ENCODE measurements at places on chromosomes 13 and 19.

GRCh38 chr13:20114066-20114610, 46.7 kb downstream of the GJA3 start:
- no peak for DNase-seq

DNA sequence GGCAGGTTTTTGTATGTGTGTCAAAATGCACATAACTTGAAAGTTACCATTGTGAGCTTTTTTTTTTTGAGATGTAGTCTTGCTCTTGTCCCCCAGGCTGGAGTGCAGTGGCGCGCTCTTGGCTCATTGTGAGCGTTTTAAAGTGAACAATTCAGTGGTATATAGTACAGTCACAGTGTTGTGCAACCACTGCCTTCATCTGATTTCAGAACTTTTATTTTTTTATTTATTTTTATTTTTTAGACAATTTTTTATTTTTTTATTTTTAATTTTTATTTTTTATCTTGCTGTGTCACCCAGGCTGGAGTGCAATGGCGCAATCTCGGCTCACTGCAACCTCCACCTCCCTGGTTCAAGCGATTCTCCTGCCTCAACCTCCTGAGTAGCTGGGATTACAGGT, 15.0 kb downstream of the SLC25A42 start:
- DNase-seq, result no peak

GRCh38 chr13:31199527-31199848, 287 bp upstream of the B3GLCT start:
- no peak for DNase-seq

- DNase-seq, result no peak
Measured at GRCh38 chr13:34019870-34020269, 201.9 kb downstream of the RFC3 start.

DNA sequence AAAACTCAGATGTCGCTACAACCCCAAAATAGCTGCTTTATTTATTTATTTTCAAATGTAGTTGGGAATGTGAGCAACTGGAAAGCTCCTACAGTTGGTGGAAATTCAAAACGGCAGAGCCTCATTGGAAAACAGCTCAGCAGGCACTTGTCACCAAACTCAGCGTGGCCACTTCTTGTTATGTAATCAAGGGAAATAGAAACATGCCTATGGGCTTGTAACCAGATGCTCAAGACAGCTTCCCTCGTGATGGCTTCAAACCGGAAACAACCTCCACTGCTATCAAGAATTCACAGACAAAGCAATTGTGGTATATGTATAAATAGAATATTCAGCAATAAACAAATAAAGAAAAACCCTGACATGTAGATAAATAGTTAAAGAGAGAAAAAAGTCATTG, 627.8 kb upstream of the SLC10A2 start:
- no peak for DNase-seq

GRCh38 chr13:51532736-51533197, 51.5 kb upstream of the WDFY2 start:
- no peak for DNase-seq

DNA sequence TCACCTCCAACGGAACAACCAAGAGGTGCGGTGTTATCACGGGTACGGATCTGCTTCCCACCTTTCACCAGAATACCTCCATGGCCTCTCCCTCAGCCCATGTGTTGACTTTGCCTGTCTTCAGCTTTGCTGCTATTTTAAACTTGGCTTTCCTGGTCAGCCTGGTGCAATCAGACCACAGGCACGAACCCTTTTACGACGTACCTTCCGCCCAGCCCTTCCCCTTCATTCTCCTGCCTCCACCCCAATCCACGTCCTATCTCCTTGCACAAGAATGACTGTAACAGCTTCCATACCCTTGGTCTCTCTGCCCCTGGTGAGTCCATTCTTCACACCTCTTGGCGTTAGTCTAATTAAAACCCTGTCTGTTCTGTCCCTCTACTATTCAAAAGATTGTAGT, 431.7 kb downstream of the EFNB2 start:
- DNase-seq, result no peak

DNA sequence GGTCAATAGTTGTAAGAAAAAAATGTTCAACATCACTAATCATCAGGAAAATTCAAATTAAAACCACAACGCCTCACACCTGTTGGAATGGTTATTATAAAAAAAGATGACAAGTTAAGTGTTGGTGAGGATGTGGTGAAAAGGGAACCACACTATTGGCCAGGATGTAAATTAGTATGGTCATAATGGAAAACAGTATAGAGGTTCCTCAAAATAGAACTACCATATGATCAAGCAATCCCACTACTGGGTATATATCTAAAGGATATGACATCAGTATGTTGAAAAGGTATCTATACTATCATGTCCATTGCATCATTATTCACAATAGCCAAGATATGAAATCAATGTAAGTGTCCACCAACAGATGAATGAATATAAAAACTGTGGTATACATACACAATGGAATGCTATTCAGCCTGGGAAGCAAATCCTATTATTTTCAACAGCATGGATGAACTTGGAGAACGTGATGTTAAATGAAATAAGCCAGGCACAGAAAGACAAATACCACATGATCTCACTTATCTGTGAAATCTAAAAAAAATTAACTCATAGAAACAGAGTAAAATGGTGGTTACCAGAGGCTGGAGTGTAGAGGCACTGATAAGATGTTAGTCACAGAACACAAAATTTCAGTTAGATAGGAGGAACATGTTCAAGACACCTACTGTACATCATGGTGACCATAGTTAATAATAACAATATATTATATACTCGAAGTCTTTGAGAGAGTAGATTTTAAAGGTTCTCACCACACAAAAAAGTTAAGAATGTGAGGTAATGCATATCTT, 56.6 kb downstream of the TBC1D4 start:
- no peak for DNase-seq

DNA sequence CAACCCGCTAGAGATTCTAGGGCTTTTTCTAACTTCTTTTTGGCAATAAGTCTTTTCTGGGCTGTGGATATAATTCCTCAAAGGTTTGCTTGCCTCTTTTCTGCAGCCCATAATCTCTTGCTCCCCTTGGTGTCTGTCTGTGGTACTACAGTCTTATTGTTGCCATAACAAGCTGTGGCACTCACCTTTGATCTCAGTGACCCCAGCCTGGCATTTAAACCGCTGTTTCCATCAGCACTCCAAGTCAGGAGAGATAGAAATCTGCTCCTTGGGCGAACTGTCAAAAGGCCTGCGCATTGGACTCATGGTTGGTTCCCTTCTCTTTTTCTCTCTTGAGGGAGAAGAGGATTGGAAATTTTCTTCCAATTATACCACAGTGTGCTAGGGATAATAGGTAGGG, 14.5 kb upstream of the MPHOSPH8 start:
- no peak for DNase-seq

DNA sequence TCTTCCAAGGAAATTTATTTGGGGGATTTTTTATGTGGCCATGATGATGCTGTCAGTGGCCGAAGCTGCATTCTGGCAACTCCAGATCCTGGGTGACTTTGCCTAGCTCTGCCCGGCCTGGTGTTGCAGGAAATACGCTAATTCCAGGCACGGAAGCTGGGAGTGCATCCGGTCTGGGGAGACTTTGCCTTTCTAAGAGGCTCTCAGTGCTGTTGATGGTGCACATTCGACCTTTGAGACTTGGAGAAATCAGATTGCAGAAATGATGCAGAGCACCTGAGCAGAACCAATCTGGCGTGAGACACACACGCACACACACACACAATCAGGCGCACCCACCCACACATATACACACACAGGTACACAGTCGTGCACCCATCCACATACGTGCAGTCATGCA, 5.9 kb upstream of the TMEM255B start:
- no peak for DNase-seq

- no peak for DNase-seq
Measured at GRCh38 chr13:97215325-97215724, 6.8 kb upstream of the MBNL2 start.

GRCh38 chr19:19670070-19670551, 1.5 kb downstream of the ZNF101 start:
- DNase-seq, result no peak

DNA sequence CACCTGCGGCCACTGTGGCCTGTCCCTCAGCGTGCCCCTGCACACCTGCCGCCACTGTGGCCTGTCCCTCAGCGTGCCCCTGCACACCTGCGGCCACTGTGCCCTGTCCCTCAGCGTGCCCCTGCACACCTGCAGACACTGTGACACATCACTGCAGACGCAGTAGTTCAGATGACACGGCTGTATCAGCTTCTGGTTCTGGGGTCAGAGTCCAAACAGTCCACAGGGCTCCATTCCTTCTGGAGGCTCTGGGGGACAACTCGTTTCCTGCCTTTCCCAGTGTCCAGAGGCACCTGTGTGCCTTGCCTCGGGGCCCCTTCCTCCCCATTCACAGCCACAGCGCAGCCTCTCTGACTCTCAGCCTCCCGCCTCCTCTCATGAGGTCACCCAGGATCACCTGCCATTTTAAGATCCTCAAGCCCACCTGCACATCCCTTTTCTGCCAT, 5.5 kb downstream of the SF3A2 start:
- no peak for DNase-seq

DNA sequence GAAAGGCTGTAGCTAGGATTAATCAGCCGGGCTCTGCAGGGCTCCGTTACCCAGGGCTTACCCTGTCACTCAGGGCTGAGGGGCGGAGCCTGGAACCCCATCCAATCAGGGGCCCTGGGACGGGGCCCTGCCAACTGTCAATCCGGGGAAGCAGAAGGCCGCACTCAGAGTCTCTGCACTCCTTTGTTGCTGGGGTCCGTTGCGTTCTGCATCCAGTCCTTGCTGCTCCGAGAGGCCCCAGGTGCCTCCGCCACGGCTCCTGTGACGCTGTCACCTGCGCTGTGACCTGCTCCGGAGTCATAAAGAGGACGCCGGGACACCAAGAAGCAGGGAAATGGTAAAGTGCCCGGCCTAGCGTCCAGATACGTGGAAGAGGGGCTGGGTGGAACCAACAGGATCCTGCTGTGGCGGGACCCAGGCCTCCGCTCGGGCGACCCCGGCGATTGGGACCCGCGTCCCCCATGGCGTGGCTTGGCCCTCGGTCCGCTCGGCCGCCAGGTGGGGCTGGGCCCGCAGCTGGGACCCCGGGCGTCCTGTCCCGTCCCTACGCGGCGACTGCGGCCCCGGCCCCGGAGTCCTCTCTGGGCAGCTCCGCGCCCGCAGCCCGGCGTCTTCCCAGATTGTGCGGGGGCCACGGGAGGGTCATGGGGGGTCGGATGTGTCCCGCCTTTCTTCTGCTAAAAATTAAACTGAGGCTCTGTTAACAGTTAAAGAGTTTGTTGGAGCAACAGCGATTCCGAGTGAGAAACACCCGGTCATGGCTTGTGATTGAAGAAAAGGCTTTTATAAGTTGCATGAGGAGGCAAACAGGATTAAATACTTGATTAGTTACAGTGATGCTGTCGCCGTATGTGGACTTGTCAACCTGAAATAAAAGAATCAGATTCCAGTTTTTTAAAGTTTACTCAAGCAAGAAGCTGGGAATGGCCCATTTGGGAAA, at the start of gene ZNF491:
ZNF491 (plus strand) TSS at position 133 of the 940 bp plus-strand sequence. CDS start 7,431 bp downstream, outside the sequence.
- peak; percentile 96 for DNase-seq

DNA sequence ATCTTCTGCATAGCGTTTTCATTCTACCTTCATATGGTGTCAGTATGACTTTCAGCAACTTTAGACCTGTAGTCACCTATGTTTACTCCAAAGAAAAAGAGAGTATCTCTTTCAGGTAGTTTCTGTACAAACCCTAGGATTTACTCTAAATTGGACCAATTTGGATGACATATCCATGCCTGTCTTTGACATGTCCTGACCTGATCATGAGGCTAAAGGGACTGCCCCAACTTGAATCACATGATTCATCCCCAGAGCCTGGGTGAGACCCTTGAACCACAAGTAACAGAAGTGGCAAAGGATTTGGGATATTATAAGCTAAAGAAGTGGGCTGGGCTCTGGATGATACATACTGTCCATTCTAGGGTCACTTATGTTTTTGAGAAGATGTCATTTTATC, 124.5 kb upstream of the CSNK1A1L start:
- DNase-seq, result no peak

DNA sequence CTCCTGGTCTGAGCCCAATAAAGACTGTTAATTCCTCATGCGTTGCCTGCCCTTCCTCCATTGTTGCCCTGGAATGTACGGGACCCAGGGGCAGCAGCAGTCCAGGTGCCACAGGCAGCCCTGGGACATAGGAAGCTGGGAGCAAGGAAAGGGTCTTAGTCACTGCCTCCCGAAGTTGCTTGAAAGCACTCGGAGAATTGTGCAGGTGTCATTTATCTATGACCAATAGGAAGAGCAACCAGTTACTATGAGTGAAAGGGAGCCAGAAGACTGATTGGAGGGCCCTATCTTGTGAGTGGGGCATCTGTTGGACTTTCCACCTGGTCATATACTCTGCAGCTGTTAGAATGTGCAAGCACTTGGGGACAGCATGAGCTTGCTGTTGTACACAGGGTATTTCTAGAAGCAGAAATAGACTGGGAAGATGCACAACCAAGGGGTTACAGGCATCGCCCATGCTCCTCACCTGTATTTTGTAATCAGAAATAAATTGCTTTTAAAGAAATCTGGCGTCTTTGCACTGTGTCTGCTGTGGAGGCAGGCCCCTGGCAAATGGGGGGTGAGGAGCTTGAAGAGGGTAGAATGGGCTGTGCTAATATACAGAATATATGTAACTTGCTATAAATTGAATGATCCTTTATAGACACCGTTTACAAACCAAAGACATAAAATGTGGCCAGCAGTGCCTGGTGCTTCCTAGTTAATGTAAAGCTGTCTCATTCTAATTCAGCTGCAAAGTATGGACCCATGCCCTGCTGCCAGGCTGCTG, 4.2 kb upstream of the RPS11 start:
- no peak for DNase-seq

DNA sequence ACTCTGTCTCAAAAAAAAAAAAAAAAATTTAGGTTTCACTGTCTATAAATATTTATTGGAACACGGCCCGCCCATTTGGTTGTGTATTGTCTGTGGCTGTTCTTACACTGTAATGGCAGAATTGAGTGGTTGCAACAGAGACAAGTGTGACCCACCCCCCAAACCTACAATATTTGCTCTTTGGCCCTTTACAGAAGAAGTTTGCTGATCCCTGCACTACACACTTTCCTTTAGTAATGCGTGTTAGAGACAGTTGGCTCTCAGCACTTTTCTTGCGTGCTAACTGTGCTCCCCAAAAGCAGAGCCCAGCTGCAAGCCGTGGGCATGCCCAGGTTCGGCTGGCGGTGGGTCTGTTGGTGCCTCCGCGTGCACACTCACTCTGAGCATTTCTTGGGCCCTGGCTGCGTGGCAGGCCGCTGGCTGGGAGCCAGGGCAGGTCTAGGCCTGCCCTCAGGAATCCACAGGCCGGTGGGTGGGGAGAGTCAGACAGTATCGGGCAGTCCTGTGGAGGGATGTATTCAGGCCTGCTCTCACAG, 72.6 kb downstream of the SIPA1L3 start:
- DNase-seq, result no peak

- no peak for DNase-seq
Measured at GRCh38 chr13:71209217-71209616, 657.8 kb downstream of the DACH1 start.

GRCh38 chr13:25806264-25806974, 245.4 kb downstream of the SHISA2 start:
- DNase-seq, result no peak

Data from cardiac septum (tissue), 1 donor.